ENCODE measurements at places on chromosomes 1 and 21.
A peak's percentile ranks its signal among the peaks of the same experiment; 100 is the strongest.

DNA sequence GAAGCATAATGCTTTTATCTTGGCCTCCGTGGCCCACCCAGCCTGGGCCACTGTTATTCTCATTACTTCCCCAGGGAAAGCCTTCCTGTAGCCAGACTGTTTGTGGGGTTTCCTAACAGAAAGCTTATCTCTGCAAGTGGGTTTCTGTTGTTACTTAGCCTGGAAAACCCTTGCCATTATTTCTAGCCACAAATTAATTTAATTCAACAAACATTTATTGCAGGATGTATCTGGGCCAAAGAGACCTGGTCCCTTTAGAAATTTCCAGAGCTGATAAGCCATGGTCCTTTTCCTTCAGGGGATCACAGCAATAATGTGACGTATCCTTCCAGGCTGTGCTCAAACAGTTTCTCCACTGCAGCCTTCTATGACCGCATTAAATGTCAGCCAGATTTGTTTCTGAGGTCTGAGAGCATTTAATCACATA is 20.9 kb downstream of the TNN start:
- DNase-seq, result no peak

DNA sequence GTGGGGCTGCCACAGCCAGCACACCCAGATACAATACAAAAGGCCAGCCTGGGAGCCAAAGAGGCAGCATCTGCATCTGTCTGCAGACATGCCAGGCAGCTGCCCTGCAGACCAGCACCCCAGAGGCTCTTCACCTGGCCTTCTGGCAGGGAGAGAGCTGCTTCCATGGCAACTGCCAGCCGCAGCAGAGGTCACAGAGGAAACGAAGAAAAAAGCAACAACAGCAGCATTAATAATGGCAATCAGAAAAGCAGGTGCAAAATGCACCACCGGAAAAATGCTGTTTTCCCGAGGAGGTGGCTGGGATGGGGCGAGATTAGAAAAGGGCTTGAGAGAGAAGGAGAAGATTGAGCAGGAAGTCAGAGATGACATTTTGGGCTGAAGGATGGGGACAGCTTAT is 309.5 kb downstream of the PCP4 start:
- DNase-seq, result no peak

DNA sequence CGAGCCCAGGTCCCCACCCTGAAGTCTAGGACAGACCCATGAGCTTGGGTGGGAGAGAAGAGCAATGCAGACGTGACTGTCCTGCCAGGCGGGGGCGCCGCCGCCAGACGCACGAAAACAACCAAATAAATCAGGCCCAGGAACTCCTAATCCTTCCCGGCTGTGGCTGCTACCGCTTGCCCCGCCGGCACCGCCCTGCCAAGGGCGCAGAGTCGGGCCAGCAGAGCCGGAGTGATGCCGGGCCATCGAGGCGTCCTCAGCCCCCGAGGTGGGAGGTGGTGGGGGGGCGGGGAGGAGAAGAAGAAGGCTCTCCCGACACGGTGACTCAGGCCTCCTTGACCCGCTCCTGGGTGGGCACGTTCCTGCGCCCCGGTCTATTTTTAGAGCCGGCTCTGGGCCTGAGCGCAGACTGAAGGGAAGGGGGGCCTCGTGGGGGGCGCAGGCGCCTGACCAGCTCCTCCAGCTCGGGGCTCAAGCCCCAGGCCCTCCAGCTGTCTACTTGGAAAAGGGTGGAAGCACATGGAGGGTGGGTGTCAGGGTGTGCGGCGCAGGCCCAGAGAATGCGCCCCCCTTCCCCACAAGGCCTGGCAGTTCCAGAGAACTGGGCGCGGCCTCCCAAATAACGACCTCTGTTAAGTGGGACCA is 10.7 kb upstream of the COL16A1 start:
- peak; percentile 11 for DNase-seq

GRCh38 chr1:64539289-64539688 is 69.4 kb downstream of the CACHD1 start:
- no peak for DNase-seq

DNA sequence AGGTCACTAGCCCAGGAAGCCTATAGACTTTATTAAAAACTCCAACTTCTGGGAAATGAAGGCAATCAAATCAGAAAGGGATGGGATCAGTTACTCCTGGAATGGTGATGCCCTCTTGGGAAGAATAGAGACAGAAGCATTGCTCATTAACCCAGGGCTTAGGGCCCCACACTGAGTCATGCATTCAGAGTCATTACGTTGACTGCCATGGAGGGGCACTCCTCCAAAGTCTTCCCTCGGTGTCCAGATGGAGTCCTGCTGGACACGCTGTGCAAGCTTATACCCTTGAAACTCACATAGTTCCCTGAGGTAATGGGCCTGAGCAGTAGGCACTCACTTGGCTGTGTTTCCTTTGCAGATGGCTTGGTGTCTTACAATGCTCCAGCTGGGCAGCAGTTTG is 35.2 kb upstream of the HSD17B7 start:
- DNase-seq, result no peak

DNA sequence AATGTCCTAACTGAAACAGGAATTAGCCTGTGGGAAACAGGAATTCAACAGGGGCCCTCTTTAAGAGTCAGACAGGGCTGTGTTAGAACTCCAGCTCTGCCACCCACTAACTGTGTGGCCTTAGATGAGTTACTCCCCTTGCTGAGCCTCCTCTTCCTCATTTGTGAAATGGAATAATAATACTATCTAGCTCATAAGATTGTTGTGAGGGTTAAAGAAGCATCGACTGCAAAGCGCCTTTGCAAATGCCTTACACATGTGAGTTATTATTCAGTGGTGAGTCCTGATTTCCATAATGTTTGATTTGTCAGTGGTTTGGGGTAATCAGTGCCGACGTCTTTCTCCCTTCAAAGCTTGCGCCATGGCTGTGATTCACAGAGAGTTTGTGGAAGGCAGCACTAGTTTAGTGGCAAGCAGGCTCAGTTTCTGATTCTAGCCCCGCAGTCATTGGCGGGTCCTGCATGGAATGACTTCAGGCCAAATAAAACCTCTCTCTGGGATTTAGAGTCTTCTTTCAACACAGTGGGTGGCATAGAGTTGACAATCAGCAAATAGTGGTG is 388.5 kb downstream of the PLPP3 start:
- DNase-seq, result no peak

- no peak for DNase-seq
Observed at GRCh38 chr1:99228153-99228552, 36.1 kb upstream of the PLPPR4 start.

DNA sequence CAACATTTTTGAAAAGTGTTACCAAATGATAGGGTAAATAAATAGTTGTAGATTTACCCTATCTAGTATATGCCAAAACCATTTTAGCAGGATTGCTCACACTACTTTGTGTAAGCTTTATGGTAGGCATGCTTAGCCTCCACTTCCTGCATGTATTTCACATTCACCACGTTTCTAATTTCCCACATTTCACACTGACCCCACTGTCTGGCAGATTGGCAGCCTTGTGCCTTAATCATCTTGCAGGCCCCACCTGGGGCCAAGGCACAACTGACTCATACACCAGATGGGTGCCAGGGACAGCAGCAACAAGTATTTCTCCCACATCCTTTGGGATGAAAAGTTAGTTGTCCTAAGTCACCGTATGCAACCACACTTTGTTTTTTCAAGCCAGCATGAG is 21.2 kb upstream of the CENPF start:
- no peak for DNase-seq

- DNase-seq, result no peak
Observed at GRCh38 chr1:246602194-246602593, 35.9 kb downstream of the CNST start.
